ENCODE measurements at places on chromosomes 3 and 15.

GRCh38 chr3:172918165-172918564 lies 167.6 kb downstream of the ECT2 start:
- peak; percentile 5 for DNase-seq

DNA sequence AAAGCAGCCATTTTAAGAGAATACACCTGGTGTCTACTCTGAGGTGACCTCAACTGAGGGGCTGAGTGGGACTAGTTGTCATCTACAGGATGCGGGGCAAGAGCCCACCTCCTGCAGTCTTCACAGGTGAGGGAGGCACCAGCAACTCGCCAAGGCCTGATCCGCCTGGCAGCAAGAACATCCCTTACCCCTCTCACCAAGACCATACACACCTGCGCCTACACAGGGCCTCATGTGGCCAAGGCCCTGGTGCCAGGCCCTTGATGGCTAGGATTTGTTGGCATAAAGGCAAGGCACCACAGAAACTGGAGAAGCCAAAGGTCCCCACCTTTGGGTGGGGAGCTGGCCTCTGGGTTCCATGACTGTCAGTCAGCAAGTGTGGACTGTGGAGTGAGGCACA lies 18.4 kb downstream of the ELP6 start:
- DNase-seq: no peak

GRCh38 chr15:87896936-87897335 lies 359.6 kb downstream of the NTRK3 start:
- DNase-seq: no peak

DNA sequence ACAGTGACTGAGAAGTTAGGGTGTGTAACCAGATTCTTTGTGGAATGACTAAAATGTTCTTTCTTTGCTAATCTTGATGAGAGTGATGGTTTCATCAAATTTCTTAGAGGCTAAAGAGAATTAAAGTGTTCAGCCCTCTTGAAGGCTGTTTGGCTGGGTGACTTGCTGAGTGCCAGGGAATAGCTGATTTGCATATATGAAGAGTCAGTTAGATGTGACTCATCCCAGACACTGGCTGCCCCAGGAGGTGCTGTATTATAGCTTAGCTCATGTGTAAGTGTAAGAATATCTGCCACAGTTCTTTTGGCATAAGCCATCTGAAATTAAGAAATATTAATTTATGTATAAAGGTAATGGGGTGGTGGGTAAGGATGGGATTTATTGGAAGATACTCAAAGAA lies 535.1 kb downstream of the NLGN1 start:
- peak; percentile 70 for DNase-seq

DNA sequence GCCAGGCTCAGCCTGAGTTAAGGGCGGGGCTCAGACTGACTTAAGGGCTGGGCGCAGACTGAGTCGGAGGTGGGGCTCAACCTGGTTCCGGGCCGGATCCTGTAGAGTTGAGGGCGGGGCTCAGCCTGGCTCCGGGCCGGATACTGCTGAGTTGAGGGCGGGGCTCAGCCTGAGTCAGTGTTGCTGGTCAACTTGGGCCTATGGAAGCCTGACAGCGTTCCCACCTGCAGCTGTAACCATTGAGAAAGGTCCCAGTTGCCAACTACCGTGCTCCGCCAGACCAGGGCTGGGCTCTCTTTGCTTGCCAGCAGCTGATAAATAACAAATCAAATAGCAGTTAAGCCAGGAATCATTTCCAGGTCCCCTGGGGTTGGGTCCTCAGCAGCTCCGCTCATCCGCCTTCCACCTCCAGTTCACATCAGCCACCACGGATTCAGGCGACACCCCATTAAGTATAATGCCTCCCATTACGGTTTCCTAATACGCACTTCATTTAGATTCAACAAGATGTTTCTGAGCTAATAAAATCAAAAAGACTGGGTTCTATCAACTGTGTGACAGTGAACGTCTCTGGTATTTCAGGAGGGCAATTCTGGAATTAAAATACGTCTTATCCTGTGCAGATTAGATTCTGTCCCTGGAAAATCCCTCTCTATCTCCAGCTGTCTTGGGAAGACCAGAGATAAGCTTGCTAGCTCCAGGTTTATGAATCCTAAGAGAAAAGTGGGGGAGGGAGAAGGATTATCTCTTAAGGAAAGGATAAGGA lies 7.3 kb downstream of the GRIP2 start:
- DNase-seq: no peak

GRCh38 chr15:95497634-95498033 lies 832.9 kb upstream of the NR2F2 start:
- no peak for DNase-seq

GRCh38 chr15:36373550-36373949 lies 205.9 kb upstream of the CDIN1 start:
- peak; percentile 49 for DNase-seq

DNA sequence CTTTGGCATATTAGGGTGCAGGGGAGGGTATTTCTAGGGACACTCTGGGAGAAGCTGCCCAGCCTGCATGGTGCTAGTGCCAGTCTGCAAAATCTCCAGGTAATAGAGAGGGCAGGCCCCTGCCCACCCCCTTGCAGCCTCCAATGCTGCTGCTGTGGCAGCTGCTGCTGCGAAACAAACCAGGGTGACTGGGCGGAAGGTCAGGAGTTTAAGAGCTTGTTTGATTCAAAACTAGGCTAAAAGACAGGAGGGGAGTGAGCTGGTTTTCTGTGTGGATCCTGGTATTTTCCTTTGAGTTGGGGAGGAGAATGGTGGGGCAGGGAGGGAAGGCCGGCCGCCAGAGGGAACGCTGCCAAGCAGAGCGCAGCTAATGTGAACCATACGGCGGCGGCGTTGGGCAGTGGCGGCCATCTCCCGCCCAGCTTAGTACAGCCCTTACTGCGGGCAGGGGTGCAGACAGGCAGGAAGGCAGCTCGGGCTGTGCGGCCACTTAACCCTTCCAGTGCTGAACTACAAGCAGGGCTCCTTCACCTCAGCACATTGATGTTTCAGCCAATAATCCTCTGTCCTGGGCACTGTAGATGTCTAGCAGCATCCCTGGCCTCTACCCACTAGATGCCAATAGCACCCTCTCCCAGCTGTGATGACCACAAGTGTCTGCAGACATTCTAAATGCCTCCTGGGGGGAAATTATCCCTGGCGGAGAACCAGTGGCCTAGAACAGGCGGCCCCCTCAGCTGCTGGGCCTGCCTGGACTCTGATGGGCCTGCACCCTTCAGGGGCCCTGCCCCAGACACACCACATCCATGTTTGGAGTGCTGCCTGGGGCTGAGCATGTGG lies 125.7 kb downstream of the EEFSEC start:
- peak; percentile 93 for DNase-seq

DNA sequence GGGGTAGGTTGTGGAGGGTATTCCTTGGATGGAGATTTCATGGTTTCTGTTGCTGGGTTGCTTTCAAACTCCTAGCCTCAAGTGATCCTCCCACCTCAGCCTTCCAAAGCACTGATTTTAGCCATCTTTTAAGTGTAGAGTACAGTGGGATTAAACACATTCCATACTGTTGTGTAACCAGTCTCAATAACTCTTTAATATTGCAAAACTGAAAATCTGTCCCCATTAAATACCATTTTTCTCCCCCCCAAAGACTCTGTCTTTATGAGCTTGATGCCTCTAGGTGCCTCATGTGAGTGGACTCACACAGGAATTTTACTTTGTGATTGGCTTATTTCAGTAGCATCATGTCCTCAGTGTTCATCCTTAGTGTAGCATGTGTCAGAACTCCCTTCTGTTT lies 74.7 kb upstream of the ATP10A start:
- DNase-seq: peak; percentile 67
